Thoracic aorta (tissue), 2 donors: ENCODE measurements at places on chromosomes 3 and 15.

GRCh38 chr15:41043276-41043951 is 72.7 kb downstream of the INO80 start:
- DNase-seq = no peak

DNA sequence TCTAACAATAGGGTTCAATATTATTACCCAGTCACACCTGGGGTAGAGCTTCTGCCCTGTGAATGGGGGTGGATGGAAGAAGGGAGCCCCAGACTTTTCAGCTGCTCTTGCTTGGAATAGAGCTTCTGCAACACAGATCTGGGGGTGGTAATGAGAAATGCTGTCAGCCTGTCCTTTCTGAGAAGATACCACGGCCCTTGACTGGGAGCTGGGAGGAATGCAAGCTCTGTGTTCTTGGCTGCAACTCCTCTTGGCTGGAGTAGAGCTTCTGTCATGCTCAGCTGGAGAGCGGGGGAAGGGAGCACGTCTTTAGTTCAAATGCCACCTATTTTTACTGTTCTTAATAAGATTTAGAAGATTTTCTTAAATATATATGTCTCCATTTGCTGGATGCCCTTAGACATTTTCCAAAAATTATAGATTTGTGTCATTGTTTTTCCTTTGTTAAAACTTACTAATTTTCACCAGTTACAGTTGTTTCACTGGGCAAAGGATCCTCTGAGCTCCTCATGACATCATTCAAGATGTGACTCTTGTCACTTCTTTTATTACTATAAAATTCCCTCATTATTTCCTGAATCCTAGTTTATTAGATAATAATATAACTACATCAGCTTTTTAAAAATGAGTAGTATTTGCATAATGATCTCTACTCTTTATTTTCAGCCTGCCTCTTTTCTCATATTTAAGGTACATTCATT is 180.0 kb upstream of the TGFBR2 start:
- no peak for DNase-seq

DNA sequence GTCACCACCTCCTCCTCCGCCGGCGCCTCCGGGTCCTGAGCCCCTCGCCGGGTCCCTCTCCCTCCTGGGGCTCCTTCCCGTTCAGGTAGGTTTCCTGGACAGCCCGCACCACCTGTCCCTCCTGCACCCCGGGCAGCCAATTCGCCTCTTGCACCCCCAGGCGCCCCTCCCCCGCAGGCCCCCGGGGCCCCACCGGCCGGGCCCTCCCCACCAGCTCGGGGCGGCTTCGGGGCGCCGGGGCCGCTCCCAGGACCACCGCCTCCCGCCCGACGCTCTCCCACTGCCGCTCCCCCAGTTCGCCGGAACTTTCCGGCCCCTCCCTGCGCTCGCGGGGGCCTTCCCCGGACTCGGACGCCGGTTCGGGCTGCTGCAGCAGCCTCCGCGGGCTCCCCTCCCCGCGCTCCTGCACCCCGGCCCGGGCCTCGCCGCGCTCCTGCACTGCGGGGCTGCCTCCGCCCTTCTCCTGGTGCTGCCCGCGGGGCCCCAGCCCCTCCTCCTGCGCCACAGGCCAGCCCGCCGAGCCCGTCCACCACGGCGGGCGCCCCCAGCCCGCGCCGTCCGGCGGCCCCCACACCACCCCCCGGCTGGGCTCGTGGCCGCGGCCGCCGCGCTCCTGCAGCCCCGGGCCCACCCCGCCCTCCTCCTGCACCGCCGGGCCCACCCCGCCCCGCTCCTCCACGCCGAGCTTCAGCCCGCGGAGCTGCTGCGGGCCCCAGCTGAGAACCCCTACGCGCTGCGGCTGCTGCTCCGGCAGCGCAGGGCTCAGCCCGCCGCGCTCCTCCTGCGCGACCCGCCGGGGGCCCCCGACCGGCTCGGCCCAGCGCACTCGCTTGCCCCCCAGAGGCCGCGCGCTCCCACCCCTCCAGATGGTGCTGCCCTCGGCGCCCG is 587 bp upstream of the TNK2 start:
- DNase-seq = no peak

- DNase-seq = no peak
Observed at GRCh38 chr3:138327831-138328230, 1.8 kb downstream of the NME9 start.

DNA sequence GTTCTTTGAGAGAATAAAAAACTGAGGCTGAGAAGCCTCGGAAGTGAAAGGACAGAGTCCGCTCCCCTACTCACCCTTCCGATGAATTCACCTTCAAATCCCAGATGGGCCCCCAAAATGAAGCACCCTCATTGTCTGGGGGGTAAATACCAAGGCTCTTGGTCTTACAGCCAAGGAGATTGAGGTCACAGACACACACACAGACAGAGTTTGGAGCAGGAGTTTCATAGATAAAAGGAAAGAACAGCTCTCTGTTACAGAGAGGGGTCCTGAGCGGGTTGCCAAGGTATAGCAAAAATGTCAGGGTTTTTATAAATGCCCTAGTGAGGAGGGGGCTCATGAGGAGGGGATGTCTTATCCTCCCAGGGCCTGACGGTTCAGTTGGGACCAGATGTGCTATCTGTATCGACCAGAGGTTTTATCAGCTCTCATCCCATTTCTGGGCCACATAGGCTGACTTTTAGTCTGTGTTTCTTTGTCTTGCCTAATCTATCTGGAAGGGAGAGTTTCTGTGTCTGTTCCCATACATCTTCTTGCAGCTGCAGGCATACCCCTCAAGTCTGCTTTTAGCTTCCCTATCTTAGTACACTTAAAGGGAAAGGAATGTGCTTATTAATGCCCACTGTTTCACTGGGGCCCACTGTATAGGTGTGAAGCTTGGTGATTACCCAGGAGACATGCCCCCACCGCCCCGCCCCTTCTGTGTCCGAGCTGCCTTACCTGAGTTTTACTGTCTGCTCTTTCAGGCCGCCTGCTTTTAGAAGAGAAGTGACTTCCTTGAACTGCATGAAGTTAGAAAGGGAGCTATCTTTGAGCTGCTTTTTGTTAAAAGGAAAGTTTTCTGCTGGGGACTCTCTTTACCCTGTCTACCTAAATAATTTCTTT is 66.8 kb upstream of the ATP11B start:
- DNase-seq = no peak

- no peak for DNase-seq
Observed at GRCh38 chr15:40593165-40593564, 884 bp upstream of the KNL1 start.

DNA sequence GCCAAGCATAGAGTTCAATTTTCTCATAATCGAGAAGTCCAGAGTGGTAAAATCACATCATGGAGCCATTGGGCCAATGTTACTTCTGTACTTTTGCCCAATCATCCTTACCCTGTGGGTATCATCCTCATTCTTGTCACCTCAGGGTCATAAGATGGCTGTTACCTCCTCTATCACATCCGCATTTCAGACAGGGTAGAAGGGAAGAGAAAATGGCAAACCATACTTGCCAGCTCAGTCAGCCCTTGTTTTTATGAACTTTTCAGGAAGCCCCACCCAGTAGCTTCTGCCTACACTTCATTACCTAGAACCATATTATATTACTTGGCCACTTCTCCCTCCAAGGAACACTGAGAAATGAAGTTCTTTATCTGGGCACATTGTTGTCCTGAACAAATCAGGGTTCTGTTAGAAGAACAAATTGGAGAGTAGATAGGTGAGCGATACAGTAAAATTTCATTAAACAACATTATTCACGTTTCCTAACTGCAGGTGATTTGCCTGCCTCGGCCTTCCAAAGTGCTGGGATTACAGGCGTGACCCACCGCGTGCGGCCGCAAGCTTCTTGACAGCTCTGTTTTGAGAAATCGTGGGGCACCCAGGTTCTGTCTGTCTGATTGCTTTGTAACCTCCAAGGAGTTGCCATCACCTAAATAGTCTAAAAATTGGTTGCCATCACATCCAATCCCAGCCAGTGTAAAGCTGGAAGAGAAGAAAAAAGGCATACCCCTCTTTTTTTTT is 34.5 kb upstream of the RPN1 start:
- DNase-seq = no peak

GRCh38 chr3:196868297-196868661 is 559 bp downstream of the SENP5 start:
- DNase-seq = no peak

DNA sequence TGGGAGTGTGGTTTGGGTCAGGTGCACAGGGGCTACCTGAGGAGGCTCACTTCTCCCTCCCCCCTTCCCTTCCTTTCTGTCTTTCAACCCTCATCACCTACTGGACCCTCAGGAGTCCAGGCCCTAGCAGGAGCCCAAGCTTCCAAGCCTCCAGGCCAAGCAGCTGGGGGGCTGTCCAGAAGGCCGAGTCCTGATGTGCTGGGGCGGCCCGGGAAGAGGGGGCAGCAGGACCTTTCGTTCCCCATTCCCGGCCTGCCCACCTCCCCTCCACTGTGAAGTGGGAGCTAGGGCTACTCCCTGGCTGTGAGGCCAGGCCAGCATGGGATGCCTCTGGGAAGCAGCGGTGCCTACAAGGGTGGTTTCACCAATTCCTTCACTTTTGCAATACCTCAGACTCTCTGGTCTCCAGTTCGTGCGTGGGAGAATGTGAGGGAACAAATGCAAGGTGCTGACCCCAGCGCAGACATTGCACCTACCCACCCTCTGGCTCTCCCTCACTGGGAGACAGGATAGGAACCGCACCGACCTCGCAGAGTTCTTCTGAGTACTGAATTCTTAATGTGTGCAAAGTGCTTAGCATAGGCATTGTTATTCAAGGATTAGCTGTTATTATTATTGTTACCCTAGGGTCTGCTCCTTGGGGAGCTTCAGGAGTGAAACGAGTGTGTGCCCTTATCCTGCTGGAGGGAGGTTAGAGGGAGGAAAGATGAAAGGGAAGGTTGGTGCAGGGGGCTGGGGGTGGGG is 2.5 kb downstream of the EPHB3 start:
- DNase-seq = no peak

DNA sequence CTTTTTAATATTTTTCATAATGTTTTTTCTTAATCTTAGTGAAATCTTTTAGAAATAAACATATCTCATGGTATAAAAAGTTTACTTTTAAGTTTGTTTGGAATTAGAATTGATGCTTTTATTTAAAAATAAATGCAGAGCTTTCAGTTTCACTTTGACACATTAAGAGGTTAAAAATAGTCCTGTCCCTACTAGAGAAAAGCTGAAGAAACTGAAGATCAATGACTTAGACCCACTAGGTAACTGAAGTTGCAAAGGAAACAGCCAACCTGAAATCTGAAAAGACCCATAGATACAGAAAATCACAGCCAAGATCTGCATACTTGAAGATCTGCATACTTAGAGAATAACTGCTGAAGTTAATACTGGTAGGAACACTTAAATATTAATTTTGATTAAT is 237.6 kb downstream of the RAP2B start:
- no peak for DNase-seq

GRCh38 chr3:2094941-2095340 is 3.7 kb upstream of the CNTN4 start:
- DNase-seq = no peak

- DNase-seq = no peak
Observed at GRCh38 chr3:37227870-37228549, 53.6 kb upstream of the LRRFIP2 start.

- DNase-seq = no peak
Observed at GRCh38 chr3:186520431-186520830, 23.7 kb downstream of the CRYGS start.

DNA sequence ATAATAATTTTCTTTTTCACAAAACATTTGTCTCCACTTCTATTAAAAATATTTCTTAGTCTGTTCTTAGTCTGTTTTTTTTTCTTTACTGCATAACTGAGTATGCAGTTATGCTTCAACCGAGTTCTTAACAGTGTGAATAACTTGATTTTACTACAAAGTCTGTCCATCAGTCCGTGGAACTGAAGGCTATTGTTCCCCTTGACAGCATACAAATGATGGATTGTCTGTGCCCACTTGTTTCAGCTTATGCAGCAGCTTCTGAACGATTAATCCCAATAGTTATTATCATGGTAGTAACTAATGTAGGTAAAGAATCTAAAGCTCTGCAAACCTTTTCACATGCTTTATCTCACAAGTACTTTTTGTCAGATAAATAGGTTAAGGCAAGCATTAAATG is 150.7 kb downstream of the SSR3 start:
- no peak for DNase-seq

GRCh38 chr3:132318451-132318850 is 1.2 kb downstream of the ACP3 start:
- DNase-seq = no peak

GRCh38 chr15:70853973-70854665 is at the start of gene LARP6:
TSS of gene LARP6 (minus strand) at chr15:70854157. CDS start at chr15:70854088, 69 bp downstream.
- no peak for DNase-seq

- DNase-seq = no peak
Observed at GRCh38 chr3:45676325-45677032, 12.7 kb upstream of the SACM1L start.

DNA sequence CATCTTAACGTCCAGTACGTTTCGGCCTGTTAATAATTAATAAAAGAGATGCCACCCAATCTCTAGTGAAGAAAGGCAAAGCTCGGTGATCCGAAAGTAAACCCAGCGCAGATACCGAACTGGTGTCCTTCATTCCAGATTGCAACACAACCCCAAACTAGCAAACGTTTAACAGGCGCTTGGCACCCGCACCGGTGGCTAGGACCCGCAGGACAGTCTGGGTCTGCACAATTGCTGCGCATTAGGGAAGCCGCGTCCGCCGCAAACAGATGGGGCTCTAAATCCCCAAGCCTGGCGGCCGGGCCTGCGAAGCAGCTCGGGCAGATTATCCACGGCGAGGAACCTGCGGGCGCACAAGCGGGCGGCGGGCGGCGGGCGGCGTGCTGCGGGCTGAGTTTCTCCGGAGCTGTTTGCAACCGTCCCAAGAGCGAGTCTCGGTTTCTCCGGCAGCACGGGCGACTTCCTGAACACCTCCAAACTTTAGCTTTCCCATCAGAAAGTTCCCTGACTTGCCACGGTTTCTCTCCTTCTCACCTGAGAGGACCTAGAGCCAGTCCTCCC is 112.1 kb upstream of the ICE2 start:
- DNase-seq = no peak

DNA sequence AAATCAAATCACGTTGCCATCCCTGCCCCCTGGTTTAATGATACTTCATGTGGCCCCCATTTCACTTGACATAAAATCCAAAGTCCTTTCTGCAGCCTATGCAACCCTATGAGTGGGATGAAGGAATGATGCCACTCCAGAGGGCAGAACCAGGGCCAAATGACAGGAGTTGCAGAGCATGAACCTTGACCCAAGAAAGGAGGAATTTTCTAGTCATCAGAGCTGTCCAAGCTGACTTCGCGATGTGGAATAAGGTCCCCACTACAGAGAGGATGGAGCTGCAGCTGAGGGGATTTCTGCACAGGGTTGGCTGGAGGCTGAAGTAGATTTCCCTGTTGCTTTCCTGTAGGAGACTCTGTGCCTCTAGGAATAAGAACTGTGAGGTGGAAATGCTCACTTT is 15.8 kb upstream of the EPHB3 start:
- DNase-seq = no peak

DNA sequence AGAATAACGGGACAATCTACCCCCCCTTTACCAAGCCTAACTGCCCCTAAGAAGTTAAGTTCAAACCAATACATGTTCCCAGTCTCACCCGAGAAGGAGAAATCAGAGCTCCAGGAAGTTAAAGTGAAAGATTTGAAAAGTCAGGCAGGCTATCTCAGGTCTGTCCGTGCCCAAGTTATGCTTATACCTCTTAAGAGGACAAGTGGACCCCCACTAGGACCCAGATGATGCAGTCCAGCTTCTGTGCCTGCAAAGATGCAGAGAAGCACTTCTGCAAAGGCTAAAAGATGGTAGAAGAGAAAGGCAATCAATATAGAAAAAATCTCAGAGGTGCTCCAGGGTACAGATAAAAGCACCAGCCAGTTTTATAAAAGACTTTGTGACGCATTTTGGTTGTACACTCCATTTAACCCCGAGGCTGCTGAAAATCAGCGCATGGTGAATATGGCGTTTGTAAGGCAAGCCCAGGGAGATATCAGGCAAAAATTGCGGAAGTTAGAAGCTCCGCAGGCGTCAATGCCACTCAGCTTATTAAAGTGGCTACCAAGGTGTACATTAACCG is 9.8 kb upstream of the SLC9C1 start:
- no peak for DNase-seq
